ENCODE measurements at places on chromosomes 2 and 18. TPM values are rescaled to one million over a fixed set of nuclear protein-coding genes. Genes with fewer than 3 reads are reported as not detected.

Gene SERPINB12
- not detected for total RNA-seq

Gene PLGLB2
- total RNA-seq, result 0.47 TPM

Gene IL1R1
- 16.3 TPM for total RNA-seq

Gene ANKRD30B
- total RNA-seq, result not detected

Gene EVX2
- not detected for total RNA-seq

Gene HOXD4
- total RNA-seq, result not detected

- no peak for DNase-seq
These were observed 279.0 kb upstream of the FIGN start for GRCh38 chr2:164014791-164015190.

GRCh38 chr2:7619203-7619970, 702.2 kb downstream of the RNF144A start:
- no peak for DNase-seq

- peak; percentile 26 for DNase-seq
These were observed 6.4 kb downstream of the SALL3 start for GRCh38 chr18:78986018-78986481.

DNA sequence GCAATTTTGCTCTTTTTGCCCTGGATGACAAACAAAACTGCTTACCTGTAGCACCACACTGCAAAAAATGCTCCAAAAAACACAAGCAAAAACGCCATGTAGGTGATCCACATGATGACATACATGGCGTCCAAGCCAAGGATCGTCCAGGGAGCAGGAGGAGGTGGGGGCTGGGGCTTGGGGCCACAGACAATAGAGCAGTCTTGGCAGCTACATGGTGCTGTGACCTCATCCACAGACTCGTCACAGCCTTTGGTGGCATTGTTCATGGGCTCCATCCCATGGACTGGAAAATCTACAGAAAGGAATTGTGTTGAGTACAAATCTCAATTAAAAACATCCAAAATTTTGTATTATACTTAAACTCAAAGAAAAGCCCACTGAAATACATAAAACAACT, 26.1 kb downstream of the NPC1 start:
- no peak for DNase-seq

GRCh38 chr2:5691221-5691984, 781 bp upstream of the SOX11 start:
- DNase-seq, result no peak

GRCh38 chr2:98861601-98862000, 74.4 kb downstream of the CRACDL start:
- DNase-seq, result no peak

DNA sequence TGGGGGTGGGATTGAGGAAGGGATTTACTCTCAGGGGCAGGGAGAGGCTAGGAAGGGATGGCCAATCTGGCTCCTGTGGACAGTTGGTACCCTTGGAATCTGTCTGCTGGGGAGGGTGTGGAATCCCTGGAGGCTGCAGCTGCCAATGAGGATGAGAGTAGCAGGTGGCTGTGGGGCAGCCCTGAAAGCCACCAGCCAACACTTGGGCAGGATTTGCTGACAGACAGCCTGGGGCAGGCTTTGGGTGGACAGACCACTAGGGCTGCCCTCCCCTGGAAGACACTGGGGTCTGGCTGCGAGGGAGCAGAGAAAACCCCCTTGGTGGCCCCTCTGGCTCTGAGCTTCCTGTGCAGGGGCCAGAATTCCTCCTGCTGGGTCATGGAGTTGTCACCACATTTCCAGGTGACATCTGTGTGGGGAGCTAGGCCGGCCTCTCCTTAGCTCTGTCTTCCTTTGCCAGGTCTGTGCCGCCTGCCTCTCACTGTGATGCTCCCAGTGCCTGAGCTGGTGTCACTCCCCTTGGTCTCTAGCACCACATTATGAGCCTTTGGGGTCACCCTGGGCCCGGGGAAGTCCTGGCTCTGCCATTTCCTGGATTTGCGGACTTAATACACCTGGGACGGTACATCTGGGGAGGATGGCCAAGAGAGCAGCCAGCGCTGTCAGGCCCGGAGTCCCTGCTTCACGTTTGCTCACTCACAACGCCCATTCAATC, 13.4 kb upstream of the ARHGEF4 start:
- DNase-seq, result no peak

GRCh38 chr2:97701186-97701585, 12.2 kb upstream of the ZAP70 start:
- no peak for DNase-seq

- DNase-seq, result no peak
These were observed 147.0 kb downstream of the PPP1R1C start for GRCh38 chr2:182132605-182133004.

All from NCI-H460 (cell line).